Lower leg skin (tissue), 4 donors: ENCODE measurements at places on chromosomes 2 and 18. TPM values are rescaled to one million over a fixed set of nuclear protein-coding genes. Genes with fewer than 3 reads are reported as not detected.

Gene MYOM1
- total RNA-seq, result 1.4 TPM

Gene ATG16L1
- total RNA-seq, result 38.9 TPM

Gene DCC
- total RNA-seq, result not detected

Gene TRIM43
- total RNA-seq, result not detected

Gene LRRTM4
- not detected for total RNA-seq

Gene TDRD15
- not detected for total RNA-seq

Gene TEKT4
- not detected for total RNA-seq

Gene KLHL30
- 0.64 TPM for total RNA-seq

Gene TSGA10
- 12.6 TPM for total RNA-seq

Gene UGT1A8
- total RNA-seq, result not detected

Gene SANBR
- total RNA-seq, result 2.2 TPM

GRCh38 chr2:8197101-8197500 is 484.8 kb upstream of the ID2 start:
- DNase-seq, result no peak

DNA sequence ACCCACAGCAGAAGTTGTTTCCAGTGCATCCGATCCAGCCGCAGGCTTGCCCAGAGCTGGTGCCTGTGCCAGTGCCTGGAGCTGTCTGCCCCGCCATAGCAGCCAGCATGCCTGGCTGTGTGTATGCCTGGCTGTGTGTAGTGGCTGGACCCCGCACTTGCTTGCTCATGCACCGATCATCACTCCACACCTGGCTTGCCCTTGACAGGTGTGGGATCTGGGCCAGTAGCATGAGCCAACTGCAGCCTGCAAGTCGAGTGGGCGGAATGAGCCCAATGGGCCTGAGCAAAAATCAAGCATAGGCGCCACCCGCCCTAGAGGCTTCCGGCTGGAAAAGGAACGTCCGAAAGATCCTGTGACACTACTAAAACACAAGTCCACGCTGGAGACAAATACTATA is 74.5 kb downstream of the EPB41L3 start:
- no peak for DNase-seq

DNA sequence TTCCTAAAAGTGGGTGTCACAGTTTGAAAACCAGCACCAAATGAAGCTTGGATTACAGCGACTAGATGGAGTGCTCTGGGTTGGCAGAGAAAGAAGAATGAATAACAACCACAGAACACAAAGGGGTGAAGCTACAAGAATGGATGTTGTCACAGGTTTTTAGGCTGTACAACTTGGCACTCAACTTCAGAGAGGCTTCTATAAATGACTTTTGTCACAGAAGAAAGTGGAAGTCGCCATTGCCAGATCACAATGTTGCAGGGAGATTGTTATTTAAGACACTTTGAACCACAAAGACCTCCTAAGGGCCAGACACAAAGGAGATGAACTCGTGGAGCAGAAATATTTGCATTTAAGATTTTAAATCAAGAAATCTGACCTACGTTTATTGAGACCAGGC is 354.2 kb downstream of the CDH7 start:
- DNase-seq, result no peak

DNA sequence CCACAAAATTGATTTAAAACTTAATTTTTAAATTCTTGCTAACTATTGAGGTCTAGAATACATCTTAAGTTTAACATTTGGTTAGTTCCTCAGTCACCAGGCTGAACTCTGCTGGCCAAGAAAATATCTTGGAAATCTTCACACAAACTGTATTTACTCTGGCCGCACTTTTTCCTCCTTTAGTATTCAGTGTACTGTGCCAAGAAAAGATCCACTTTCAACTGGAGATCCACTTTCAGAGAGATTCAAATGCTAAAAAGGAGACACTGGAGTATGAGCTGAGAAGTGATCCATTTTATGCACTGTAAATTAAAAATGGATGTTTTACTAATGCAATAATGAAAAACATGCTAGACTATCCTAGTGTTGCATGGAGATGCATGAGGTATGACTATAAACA is 98.1 kb downstream of the ANTXR1 start:
- no peak for DNase-seq

- DNase-seq, result peak; percentile 6
These were observed 37.5 kb downstream of the SNED1 start for GRCh38 chr2:241035818-241036396.

DNA sequence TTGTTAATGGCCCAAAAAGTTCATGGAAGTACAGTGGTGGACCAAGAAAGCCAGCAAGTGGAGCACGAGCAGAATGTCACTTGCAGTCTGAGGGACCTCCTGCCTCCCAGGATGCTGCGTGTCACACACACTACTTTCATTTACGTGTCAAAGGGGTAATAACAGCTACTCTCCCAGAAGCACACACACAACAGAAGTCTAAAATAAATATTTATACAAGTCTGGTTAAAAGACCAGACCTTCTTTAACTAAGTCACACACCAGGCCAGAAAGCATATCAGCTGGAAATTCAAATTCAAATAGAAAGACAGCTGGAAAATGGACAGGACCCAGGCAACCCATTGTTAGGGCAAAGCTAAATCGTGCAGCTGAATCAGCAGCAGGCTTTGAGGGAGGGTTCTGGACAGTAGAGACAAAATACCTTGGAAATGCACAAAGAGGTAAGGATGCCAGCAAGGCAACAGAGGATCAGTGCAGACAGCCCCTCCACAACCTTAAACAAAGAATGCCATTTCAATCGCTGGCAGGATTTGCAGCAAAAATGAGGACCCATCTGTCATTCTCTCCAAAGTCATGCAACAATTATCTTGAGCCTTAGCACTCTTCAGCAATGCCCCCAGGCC is 160.5 kb downstream of the TMEM163 start:
- no peak for DNase-seq

GRCh38 chr18:57210107-57210715 is 63.3 kb downstream of the BOD1L2 start:
- peak; percentile 26 for DNase-seq

DNA sequence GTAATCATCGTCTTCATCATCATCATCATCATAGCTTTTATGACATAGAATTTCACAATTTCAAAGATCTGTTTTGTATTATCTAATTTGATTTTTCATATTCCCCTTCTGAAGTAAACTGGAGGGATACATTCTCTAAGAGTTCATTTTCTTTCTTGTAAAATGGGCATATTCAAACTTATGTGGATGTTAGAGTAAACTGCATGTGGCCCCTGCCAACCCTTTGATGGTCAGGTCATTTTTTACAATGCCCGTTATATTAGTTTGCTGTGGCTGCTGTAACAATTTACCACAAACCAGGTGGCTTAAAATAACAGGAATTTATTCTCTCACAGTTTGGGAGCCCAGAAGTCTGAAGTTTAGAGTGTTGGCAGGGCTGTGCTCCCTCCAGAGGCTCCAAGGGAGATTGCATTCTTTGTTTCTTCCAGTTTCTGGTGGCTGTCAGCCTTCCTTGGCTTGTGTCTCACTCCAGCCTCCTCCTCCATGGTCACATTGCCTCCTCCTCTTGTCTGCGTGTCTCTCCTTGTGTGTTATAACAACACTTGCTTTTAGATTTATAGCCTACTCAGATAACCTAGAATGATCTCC is 127.5 kb upstream of the MMADHC start:
- DNase-seq, result no peak

DNA sequence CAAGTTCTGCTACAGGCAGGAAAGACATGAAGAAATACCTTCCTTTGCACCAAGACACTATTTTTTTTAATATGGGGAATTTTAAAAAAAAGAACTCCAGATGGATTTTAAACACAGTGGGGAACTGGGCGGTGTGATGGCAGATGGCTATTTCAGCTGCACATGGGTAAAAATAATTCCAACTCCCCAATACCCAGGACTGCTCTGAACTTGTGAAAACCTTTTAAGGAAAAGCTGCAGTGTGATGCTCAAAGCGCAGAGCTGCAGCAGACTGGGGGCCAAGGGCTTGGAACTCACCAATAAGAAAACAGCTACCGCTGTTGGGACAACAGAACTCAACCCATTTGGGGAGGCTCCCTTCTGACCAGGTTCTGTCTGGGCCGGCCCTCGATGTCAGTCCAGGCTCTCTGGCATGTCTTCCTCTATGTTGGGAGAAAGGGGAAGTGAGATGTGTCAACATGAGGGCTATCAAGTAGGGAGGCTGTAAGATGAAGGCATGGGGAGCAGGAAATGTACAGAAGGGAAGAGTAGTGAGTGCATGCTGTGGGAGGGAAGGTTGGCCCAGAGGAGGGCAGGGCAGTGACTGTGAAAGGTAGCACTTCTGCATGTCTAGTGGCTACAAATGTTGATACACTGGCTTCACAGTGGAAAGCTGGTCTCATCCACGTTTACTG is 64.0 kb upstream of the SLC14A2 start:
- no peak for DNase-seq

DNA sequence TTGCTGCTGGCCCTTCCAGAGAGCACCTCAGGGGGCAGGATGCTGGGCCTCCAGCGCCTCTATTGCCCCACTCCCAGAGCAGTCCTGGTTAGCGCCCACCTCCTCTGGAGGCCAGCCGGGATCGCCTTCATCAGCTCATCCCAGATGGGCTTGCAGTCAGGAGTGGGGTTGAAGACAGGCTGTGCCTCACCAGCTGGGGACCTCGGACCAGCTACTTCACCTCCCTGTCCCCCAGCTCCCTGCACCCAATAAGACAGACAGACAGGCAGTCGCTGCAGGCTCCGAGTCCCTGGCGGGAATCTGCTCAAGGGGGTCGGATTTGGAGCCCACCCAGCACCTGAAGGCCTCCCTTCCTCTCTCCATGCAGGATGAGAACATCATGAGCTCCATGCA is 18.9 kb upstream of the FAHD2A start:
- DNase-seq, result no peak

DNA sequence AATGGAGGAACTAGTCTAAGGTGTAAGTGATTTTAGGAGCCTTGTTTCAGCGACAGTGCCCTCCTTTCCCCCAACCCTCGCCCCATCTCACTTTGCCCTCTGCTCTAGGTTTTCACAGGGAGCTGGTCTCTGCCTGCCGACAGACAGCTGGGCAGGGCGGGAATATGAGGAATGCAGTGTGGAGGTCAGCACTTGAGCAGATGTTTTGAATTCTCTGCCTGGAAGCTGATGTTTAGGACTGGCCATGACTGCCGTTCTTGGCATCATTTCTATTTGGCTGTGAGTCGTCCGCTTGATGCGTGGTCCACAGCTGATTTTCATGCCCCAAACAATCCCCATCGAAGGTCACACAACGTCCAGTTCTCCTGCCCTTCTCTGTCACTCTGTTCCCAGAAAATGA is 55.1 kb upstream of the SIX3 start:
- DNase-seq, result no peak

- DNase-seq, result no peak
These were observed 17.7 kb downstream of the ADNP2 start for GRCh38 chr18:80126797-80127196.

- no peak for DNase-seq
These were observed 9.1 kb upstream of the DSG3 start for GRCh38 chr18:31438402-31438801.

DNA sequence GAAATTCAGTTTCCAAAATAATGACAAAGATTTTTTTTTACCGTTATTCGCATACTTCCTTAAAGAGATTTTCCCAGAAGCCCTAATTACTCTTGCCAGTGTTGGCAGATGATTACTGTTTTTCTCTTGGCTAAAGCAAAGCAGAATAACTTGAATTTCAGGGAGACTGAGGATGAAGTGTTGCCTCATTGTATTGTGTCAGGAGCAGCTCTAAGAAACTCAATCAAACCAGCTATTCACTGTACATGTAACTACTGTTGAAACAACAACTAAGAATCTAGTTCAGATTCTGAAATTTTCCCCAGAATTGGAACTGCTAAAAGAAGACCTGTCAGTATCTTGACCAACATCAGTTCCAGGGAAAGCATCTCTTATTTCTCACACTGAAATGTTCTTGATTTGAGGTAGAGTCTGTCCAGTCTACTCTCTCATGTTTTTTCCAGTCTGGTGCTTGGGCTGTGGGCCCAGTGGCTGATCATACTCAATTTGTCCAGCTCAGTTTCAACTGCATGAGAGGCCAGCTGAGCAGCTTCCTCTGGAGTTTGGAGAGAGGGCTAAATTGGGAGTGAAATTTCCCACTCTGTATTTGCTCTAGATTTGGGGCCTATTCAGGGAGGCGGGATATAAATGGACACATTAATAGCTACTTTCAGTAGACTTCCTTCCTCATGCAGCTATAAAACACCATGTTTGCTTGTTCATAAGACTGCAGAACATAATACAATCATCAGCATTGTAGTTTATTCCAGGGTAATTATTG is 78.5 kb downstream of the PPP1R1C start:
- DNase-seq, result no peak

GRCh38 chr2:232927793-232928550 is 57.9 kb downstream of the SNORC start:
- DNase-seq, result no peak

- no peak for DNase-seq
These were observed 14.6 kb downstream of the EML4 start for GRCh38 chr2:42183775-42184174.

- no peak for DNase-seq
These were observed 34.2 kb downstream of the CHRNA1 start for GRCh38 chr2:174729797-174730697.

DNA sequence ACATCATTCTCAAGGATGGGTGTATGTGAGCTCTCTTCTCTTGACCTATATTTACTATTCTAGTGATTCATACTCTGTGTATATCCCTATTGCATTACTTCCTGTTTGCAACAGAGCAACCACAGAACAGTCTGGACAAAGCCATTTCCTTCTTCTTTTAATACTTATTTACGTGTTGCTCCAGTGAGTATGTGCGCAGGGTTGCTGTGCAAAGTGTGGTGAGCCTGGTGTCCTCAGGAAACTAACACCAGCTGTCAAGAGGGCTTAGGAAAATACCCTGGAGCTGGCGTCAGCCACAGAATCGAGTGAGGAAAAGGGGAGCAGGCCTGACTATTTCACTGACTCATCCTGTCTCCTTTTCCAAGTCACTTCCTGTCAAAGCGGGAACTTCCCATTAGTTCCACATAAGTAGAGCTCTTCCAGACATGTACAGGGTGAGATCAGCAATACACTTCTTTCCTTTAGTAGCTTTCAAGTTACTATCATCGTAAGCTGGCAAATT is 214.1 kb upstream of the COPS8 start:
- peak; percentile 88 for DNase-seq

GRCh38 chr2:12704378-12704777 is 12.4 kb upstream of the TRIB2 start:
- no peak for DNase-seq

- DNase-seq, result no peak
These were observed 46.8 kb downstream of the RAB27B start for GRCh38 chr18:54875063-54875462.

DNA sequence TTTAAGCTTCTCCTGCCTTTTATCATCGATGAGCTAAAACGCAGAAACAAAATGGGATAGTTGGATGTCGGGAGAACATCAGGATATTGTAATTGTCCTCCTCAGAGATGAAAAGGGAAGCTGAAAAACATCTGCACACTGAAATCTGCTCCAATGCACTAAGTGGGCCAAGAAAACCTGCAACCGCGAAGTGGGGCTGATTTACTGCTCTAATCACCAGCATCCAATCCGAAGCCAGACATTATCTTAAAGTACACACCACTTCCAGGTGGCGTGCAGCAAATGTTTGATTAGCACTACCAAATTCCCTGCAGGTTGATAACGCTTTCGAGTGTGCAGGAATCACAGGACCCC is 230.3 kb upstream of the SLC14A2 start:
- no peak for DNase-seq

- no peak for DNase-seq
These were observed 1.9 kb upstream of the TMEFF2 start for GRCh38 chr2:192196421-192197194.
